MG63 (cell line): ENCODE measurements at places on chromosomes 2 and 18. TPM values are rescaled to one million over a fixed set of nuclear protein-coding genes. Genes with fewer than 3 reads are reported as not detected.

The CKAP2L gene
- total RNA-seq = 19.4 and 19.9 TPM in 2 replicates

DNA sequence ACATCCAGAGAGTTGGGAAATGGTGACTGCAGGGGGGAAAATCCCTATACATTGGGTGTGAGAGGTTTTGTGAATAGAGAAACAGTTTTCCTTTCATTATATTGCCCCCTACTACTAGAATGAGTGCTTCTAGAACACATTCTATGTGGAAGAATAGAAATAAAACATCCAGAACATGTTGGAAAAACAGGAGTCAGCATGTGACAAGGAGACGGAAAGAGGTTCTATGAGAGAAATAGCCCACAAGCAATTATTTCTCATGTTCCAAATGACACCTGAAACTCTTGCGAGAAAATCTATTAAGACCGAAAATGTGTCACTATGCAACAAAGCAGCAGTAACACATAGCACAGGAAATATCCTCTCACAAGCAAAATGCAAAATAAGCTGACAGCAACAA, 202.7 kb upstream of the SPOPL start:
- no peak for DNase-seq

The RBM44 gene
- 0.20 TPM in 1 of 2 replicates, not detected in the other for total RNA-seq

DNA sequence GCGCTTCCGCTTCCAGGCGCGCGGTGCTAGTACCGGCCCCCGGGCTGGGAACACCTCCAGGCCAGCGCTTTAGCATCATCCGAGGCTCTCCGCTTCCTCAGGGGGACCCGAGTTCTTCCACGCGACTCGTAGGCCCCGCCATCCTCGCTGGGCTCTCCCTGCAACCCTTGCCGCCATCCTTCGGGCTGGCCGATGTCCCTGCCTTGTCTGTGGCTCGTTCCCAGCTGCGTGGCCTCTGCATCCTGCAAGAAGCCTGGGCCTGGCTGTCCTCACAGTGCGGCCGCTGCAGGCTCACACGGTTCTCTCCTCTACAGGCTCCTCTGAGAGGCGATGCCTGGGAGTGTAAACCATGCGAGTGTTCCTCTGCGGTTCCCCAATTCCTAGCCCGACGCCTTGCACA, 98.6 kb upstream of the PXDN start:
- no peak for DNase-seq

- DNase-seq = peak; percentile 3
Measured at GRCh38 chr2:161077367-161078210, 82.6 kb upstream of the TANK start.

The NYAP2 gene
- total RNA-seq = not detected in 2 replicates

The CRYBA2 gene
- total RNA-seq = not detected in 2 replicates

GRCh38 chr2:129484999-129485897, 494.2 kb upstream of the RAB6C start:
- no peak for DNase-seq

- DNase-seq = no peak
Measured at GRCh38 chr2:165837122-165837521, 43.1 kb upstream of the GALNT3 start.

DNA sequence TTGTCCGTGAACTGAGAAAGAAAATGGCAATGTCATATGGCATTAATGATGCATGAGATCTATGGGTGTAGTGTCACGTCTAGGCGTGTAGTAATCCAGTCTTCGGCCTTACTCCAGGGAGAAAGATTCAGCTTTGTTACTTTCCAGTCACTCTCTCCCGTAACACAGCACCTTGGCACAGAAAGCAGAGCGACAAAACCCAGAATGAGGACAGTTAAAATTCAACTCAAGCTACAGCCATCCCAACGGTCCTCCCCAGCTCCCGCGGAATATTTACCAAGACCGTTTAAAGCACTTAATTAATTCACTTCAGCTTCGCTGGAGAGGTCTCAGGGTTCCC, 797 bp upstream of the CRIM1 start:
- DNase-seq = no peak

- DNase-seq = no peak
Measured at GRCh38 chr18:63152791-63153190, 166.8 kb downstream of the BCL2 start.

The MITD1 gene
- 29.7 and 50.8 TPM in 2 replicates for total RNA-seq

The BOLA3 gene
- 132 and 206 TPM in 2 replicates for total RNA-seq

The SERPINB12 gene
- not detected in 2 replicates for total RNA-seq

The DNER gene
- total RNA-seq = 84.8 and 88.7 TPM in 2 replicates

GRCh38 chr18:59564561-59564960, 132.7 kb downstream of the CCBE1 start:
- DNase-seq = no peak
